ENCODE measurements at places on chromosomes 16 and 17.

DNA sequence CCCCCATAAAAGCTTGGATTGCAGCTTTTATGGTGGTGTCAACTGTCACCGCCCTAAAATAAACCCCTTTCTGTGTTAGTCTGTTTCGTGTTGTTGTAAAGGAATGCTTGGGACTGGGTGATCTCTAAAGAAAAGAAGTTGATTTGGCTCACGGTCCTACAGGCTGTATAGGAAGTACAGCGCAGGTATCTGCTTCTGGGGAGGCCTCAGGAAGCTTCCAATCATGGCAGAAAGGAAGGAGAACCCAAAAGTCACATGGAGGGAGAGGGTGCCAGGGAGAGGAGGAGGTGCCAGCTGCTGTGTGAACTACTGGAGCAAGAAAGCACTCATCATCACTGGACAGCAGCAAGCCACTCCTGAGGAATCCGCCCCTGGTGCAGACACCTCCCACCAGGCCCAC, 5.9 kb upstream of the CACNA1H start:
- DNase-seq = no peak

GRCh38 chr17:76077584-76078110, 1.3 kb upstream of the ZACN start:
- no peak for DNase-seq

DNA sequence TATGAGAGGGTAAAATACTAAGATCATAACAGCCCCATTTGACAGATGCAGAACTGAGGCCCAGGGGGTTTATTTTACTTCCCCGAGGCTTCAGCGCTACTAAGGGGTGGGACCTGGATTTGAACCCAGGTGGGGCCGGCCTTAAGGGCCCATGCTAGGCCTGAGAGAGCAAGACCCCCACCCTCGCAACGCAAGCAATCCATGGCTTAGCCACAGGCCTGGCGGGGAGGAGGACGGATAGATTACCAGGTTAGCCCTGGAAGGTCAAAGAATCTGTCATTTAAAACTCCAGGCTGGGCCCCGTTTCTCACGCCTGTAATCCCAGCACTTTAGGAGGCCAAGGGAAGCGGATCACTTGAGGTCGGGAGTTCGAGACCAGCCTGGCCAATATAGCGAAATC, 1.9 kb upstream of the CDH3 start:
- DNase-seq = no peak

DNA sequence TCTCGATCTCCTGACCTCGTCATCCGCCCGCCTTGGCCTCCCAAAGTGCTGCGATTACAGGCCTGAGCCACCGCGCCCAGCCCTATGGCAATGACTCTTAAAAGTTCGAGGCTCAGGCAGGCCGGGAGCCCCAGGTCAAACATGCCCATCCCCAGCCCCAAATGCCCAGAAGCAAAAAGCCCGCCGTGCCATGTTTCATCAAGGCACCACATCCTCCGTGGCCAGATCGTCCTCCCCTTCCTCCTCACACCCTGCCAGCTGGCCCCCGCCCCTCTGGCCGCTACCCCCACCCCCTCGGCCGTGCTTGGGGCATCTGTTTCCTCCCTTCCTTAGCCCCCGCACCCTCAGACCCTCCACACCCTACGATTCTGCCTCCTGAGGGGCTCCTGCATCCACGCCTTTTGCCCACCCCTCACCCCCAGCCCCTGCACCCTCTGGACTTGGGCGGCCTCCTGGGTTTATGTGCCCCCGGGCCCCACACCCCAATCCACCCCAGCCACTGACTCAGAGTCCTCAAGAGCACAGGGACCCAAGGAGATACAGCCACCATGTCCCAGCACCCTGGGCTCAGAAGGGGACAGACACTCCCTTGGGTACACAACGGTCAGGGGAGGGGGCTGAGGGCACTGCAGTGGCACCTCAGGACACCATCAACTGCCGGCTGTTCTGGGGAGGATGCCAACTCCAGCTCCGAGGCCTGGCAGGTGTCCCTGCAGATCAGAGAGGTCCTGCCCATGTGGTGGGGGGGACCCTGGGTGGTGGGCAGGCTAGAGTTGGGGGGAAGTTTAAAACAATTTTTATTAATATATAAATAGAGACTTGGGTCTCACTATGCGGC, 7.1 kb downstream of the CTRB1 start:
- no peak for DNase-seq

DNA sequence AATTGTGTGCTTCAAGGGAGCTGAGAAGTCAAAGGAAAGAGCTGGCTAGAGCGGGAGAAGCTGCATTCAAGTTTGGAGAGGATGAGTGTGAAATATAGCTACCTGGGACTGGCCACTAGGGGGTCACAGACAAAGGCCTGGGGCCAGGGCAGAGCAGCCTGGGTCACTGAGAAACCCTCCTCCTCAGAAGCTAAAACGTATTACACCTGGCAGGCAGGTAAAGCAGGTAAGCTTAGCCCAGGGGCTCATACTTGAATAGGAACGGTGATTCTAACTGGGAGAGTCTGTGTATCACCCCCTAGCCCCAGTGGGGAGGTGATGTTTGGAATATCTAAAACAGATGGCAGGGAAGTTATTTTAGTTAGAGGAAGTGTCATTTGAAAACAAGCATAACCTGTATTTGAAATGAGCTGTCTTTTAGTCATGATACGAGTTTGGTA, 6.8 kb downstream of the KRT37 start:
- DNase-seq = no peak

- DNase-seq = no peak
These were observed 9.1 kb upstream of the MPO start for GRCh38 chr17:58289869-58290268.

DNA sequence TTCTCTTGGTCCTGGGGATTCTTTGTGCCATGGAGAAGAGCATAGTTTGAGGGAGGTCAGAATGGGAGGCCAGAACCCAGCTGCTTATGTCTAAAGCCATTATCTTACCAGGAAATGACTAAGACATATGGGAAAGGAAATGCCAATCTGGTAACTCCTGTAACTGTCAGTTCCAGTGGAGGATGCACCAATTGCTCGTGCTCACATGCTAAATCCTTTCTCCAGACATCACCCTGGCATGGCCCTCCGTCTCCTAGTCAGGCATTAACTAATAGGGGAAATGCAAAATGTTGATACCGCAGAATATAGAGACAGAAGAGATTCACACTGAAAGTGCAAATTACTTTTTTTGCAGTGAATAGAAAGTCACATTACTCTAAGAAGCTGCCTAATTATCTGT, 255.6 kb upstream of the HSBP1 start:
- DNase-seq = peak; percentile 49

DNA sequence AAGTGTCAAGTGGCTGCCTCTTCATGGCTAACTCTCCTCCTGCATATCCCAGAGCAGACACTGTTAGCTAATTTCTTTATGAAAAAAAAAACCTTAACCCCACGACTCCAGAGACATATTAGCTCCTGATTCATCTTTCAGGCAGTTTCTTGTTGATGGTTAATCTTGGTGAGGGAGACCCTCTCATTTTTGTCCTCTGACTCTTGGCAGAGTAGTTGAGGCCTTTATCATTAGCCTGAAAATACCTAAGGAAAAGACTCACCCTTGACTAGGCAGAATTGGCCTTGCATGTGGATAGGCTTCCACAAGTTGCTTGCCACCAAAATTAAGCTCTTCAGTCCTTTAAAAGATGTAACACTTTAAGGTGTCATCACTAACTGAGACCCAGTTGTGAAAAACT, 4.0 kb downstream of the CRYBA1 start:
- peak; percentile 32 for DNase-seq

GRCh38 chr16:17921357-17921978, 415.1 kb downstream of the NPIPA8 start:
- peak; percentile 28 for DNase-seq

DNA sequence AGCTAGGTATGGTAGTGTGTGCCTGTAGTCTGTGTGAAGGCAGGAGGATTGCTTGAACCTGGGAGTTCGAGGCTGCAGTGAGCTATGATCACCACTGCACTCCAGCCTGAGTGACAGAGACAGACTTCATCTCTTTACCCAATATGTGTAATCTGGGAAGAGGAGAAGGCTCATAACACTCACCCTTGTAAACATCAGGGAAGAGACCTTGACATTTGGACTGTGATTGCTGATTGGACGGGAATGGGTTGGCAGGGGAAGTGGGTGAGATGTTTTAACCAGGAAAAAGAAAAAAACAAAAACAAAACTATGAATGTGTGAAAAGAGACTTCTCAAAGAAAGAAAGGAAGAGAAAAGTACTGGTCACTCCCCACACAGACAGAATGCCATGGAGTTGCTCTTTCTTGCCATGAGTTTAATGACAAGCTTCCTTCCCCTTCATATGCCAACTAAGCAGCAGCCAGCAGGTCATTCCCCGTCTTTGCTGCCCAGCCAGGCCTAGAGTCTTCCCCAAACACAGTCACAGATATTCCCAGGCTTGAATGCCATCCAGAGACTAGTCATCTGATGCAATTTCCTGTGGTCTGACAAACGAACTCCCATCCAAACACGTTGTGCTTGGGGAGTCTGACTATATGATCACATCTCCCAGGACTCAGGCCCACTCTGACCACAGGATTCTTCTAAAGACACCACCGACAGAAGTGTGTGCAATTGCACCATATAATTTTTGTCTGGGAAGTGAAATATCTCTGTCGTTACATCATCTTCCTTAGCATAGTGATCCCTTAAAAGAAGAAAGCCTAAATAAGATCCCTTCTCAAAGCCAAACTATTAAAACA, 3.6 kb upstream of the XAF1 start:
- peak; percentile 95 for DNase-seq

- no peak for DNase-seq
These were observed 43.9 kb downstream of the NKD1 start for GRCh38 chr16:50591800-50592771.

- peak; percentile 91 for DNase-seq
These were observed 14.5 kb upstream of the TMC7 start for GRCh38 chr16:18969050-18969854.

GRCh38 chr17:35087731-35088355, 24.3 kb upstream of the RFFL start:
- DNase-seq = peak; percentile 28

- DNase-seq = no peak
These were observed 10.0 kb upstream of the ZNF689 start for GRCh38 chr16:30620169-30620568.

- DNase-seq = no peak
These were observed 299.6 kb downstream of the MAP2K4 start for GRCh38 chr17:12320286-12320685.
